ENCODE measurements at places on chromosomes 16 and 17.

DNA sequence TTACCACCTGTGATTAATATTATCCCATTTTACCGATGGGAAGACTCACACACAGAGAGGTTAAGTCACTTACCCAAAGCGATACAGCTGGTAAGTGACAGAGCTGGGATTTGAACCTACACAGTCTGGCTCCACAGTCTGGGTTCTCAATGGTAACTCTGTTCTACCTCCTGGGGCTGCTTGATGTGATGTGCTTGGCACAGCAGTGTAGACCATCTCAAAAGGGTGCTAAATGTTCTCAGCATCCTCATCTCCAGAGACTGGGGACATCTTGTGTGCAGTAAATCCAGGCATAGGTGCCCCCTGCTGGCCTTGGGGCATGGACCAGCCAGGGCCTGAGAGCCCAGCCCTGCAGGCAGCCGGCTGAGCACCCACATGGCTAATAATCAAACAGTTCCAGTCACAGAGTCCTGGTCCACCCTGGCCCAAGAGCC is 15.4 kb upstream of the KATNB1 start:
- DNase-seq = peak; percentile 36

DNA sequence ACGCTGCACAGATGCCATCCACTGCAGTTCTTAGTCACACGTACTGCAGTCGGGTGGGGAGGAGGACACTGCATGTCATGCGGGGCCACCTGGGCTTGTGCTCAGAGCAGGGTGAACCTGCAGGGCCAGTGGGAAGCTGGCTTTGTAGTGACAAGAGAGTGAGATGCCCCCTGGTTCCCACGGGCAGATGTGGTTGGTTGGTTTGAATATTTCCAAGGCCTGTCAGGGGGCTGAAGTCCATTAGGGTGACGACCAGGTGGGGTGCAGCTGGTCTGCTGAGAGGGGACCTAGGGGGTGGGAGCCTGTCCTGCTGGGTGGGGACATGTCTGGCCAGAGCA is 14.3 kb downstream of the ZNF213 start:
- no peak for DNase-seq

GRCh38 chr16:81774348-81774747 is 4.7 kb upstream of the PLCG2 start:
- no peak for DNase-seq

DNA sequence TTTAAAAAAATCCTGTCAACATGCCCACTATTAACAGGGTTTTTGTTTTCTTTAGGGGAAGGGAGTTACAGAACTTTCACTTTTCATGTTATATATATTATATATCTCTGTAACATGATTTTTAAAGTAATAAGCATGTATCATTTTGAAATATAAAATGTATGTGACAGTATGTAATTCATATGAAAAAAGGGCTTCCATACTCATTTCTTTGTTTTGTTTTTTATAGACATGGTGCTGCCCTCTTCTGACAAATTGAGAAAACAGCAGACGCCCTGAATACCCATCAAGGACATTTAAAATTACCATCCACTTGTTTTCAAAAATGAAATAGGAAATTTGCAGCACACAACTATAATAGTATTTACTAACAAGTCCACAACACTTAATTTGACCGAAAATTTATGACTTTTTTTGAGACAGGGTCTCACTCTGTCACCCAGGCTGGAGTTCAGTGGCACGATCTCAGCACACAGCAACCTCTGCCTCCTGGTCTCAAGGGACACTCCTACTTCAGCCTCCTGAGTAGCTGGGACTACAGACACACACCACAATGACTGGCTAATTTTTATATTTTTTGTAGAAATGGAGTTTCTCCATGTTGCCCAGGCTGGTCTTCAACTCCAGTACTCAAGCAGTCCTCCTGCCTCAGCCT is 30.4 kb downstream of the CFDP1 start:
- no peak for DNase-seq

DNA sequence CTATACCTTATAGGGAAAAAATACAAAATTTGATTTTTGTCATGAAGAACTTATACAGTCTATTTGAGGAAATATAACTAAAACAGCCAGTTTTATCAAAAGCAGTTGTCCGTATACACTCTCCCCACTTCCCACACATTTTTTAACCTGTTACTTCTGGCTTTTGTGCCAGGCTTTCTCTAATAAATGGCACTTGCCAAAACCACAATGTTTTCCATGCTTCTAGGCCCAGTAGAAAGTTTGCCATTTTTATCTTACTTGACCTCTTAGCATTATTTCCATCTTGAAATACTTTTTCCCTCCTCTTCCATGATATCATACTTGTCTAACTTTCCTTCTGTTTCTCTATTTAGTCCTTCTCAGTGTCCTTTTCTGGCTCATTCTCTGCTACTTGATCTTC is 38.8 kb downstream of the EFCAB5 start:
- no peak for DNase-seq

GRCh38 chr17:11363565-11364117 is 122.6 kb downstream of the SHISA6 start:
- DNase-seq = no peak

GRCh38 chr17:41651625-41652460 is 27.5 kb upstream of the KRT17 start:
- DNase-seq = no peak

GRCh38 chr16:52383119-52383518 is 163.8 kb downstream of the TOX3 start:
- DNase-seq = no peak

DNA sequence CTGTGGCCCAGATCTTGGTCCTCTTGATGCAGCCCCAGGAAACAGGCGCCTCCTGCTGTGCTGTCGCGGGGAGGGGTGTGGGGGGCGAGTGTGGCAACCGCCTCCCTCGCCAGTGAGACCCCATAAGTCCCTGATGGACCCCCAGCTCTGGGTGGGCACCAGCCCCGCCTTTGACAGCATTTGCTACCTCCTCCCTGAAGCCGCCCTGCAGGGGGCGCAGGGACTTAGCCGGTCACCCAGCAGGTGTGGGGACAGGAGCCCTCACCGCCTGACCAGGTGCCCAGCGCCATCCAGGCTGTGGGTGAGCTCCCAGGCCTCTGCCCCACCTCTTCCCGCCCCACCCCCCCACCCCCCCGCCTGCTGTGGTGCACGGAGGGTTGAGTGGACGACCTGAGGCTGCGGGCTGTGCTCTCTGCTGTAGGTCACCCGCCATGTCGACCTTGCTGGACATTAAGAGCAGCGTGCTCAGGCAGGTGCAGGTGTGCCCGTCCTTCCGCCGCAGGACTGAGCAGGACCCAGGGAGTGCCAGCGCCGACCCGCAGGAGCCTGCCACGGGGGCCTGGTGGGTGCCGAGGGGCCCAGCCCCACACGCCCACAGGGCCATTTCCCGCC is 4.8 kb downstream of the BAIAP3 start:
- DNase-seq = no peak

DNA sequence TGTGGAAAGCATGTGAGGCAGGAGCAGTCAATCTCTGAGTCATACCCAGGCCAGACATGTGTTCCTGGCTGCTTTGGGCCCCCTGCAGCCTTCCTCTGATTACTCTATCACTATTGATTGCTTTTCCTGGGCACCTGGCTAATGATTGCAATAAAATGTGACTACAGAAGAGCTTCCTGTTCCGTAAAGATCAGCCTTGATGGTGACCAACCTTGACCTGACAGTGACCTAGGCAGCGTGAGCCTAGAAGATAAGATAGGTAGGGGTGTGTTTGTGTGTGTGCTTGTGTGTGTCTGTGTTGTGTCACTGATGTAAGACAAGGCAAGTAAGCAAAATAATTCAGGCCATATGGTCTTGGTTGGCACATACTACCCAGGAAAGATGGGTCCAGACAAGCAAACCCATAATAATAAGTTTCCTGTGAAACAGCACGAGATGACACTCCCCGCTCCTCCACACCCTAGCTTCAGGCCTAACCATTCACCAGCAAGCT is 367.7 kb upstream of the CDH11 start:
- DNase-seq = no peak

- no peak for DNase-seq
These were observed 32.7 kb downstream of the ITGB3 start for GRCh38 chr17:47286198-47286914.

DNA sequence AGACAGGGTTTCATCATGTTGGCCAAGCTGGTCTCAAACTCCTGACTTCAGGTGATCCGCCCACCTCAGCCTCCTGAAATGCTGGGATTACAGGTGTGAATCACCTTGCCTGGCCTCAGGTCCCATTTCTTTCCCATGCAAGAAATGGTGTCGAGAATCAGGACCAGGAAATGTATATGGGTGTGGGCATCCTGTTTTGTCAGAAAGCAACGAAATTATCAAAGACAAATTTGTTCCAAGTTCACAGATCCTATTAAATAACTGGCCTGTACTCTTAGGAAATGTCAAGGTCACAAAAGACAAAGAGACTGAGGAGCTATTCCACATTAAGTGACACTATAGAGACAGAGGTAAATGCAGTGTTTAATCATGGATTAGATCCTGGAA is 17.1 kb upstream of the ST6GALNAC1 start:
- no peak for DNase-seq

DNA sequence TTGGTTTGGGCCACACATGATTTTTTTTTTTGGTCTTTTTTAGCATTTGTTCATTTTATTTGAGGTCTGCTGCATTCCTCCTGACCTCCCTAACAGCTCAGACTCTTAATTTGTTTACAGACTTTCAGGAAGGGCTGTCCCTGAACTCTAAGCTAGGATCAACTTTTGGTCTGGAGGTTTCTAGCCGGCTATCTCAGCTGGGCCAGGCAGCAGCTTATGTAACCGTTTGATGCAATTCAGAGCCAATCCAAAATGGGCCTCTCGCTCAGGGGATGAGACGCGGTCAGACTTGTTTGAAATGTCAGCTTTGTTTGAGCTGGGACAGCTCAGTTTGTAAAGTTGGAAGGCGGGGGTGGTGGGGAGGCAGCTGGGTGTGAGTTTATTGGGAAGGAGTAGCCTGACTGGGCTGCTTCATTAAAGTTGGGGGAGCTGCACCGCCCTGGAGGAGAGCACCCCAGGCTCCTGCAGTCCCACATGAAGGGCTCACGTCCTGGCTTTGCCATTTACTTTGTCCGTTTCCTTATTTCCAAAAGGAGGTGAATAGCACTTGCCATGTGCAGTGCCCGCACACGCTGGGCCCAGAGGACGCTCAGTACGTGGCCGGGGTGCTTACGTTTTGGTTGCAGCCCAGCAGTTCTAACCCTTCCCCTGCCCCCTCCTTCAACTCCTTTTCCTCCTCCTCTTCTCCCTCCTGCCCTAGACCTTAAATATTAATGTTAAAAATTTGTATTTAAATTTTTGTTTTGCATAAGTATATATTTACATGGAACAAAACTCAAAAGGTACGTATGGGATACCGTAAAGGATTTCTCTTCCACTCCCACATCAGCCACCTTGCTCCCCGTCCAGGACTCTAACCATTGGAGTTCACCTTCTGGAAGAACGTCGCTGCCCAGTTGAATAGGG is 121.2 kb downstream of the SNX29 start:
- no peak for DNase-seq

DNA sequence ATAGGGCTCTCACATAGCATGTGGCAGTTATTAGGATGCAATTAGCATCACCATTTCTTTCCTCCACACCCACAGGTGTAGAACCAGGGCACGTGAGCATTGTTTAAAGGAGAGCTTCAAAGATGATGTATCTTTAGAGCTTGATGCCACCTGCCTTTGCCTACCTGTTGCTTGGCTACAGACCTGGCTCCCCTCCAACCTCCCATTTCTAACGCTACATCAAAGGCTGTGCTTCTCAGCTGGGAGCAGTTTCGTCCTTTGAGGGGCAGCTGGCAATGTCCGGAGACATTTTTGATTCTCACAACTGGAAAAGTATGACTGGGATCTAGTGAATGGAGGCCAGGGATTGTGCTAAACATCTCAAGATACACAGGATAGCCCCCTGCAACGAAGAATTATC is 78.5 kb upstream of the CLEC3A start:
- no peak for DNase-seq

- no peak for DNase-seq
These were observed 66.2 kb downstream of the MYH13 start for GRCh38 chr17:10306585-10306984.

DNA sequence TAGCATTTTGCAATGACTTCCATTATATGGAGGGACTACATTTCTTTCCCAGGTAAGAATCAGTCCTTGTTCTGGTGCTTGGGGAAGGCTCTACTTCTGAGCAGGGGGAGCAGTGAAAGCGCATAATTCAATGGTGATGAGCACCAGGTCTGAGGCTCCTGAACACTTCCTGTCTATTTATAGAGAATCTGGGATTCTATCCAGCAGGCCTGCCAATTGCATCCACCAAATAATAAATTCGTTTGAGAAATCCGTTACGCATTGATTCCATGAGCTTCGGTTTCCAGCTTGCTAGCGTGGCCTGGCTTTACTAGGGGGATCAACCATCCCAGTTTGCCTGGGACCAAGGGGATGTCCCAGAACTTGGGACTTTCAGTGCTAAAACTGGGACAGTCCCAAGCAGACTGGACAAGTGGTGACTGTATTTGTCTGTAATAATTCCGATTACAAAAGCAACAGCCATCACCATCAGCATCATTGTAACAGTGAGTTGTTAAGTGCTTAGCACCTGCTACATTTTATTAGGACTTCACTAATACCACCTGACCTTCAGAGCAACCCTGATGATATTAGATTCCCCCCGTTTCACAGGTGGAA is 349.9 kb downstream of the MAF start:
- no peak for DNase-seq

- no peak for DNase-seq
These were observed 129.6 kb upstream of the LHX1 start for GRCh38 chr17:36807496-36808179.

GRCh38 chr17:11736613-11737312 is 138.5 kb downstream of the DNAH9 start:
- no peak for DNase-seq

DNA sequence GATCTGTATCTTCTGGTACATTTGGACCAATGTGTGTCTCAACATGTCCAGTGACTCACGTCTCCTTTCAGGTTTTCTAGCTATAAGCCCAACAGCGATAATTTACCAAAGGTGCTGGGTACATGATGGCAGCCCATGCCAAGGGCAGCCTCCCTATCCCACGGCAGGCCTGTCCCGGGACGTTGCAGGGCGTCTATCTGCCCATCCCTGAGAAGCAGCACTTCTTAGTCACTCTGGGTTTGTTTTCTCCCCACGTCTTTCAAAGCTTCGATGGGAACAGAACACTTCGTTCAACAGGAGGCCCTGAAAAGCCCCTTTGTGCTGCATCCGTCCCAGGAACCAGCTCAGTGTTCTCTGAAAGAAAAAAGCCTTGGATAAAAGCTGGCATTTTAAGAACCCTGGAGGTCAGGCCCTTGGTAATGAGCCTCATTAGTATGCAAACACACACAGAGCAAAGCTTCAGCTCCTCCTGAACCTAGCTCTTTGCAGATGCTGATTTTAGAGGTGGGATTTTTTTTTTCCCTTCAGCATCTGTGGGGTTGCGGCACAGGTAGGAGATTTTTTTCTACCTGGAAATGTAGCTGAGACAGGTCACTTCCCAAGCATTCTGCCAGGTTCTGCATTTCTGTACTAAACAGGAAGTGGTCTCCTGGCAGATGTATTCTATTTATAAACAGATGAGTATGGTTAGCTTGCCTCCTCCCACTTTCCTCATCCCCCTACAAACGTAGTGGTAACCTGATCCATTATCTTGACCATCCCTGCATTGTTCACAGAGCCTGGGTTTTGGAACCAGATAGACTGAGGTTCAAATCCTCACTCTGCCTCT is 17.5 kb upstream of the MT4 start:
- DNase-seq = no peak

GRCh38 chr16:15777533-15778203 is 79.2 kb downstream of the MYH11 start:
- DNase-seq = no peak
